Activated CD4-positive, alpha-beta T cell treated with anti-CD3 and anti-CD28 coated beads, Interleukin-2, amount 50 U/mL, for 1 hour (primary cell): ENCODE measurements at places on chromosomes 13 and 19.
A peak's percentile ranks its signal among the peaks of the same experiment; 100 is the strongest.

DNA sequence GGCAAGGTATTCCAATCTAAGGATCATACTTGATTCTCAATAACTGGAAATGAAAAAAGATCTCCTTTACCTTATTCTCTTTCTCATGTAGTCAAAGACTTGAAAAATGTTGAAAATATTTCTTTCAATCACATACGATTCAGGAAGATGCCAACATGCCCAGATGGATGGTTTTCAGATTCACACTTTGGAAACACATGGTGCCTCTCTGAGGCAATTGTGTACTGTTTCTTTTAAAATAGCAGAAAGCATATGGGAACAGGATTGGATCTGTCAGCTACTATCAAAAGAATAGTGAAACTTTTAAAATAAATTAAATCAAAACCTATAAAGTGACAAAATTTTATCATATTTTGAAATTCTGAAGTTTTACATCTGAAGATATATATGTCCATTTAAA lies 222.4 kb downstream of the SPRY2 start:
- no peak for DNase-seq

DNA sequence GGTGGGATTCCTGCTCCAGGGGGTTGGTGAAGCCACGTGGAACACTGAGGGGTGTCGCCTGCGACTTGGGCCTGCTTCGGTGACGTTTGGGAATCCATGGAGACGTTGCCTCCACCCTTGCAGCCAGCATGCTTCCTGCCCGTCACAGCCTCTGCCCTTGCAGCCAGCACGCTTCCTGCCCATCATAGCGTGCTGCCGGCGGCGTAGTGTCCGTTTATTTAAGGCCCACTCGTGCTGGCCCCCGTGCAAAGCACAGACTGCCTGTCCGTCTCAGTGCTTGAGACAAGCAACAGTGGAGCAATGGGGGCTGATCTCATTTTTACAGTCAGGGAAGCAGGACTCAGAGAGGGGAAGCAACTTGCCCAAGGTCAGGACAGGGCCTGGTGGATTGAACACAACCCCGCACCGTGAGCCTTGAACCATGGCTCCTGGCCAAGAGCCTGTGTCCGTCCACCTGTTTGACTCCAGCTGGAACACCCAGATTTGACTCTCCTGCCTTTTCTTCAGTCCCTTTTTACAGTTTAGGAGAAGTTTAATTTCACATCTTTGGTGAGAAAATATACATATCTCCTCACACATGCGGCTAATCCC lies 149.6 kb downstream of the TEX29 start:
- DNase-seq, result no peak

DNA sequence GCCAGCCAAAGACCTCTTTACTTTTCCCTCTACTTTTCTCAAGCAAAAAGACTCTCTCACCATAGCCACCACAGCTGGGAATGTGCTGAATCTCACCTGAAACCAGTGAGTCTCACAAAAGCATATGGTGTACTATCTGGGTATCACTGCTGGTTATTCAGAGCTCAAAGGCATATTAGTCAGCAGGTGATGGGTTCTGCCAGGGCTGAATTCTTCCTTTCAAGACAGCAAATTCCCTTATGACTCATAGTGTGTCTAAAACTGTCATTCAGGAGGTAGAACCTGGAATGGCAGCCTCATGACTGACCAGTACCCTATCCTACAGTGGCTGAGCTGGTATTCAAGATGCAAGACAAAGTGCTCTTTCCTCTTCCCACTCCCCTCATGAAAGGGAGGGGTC lies 2859.1 kb downstream of the PCDH9 start:
- DNase-seq, result no peak

DNA sequence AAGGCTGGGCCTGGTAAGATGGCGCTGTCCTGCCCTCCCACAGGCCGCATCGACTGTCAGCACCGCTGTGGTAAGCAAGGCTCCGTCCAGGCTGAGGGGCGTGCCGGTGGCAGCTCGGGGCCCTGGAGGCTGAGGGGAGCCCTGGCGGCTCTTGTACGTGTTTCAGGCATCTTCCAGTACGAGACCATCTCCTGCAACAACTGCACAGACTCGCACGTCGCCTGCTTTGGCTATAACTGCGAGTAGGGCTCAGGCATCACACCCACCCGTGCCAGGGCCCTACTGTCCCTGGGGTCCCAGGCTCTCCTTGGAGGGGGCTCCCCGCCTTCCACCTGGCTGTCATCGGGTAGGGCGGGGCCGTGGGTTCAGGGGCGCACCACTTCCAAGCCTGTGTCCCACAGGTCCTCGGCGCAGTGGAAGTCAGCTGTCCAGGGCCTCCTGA lies 1.2 kb downstream of the IZUMO4 start:
- DNase-seq, result no peak

GRCh38 chr13:100859861-100860260 lies 185.3 kb upstream of the TMTC4 start:
- DNase-seq, result no peak

DNA sequence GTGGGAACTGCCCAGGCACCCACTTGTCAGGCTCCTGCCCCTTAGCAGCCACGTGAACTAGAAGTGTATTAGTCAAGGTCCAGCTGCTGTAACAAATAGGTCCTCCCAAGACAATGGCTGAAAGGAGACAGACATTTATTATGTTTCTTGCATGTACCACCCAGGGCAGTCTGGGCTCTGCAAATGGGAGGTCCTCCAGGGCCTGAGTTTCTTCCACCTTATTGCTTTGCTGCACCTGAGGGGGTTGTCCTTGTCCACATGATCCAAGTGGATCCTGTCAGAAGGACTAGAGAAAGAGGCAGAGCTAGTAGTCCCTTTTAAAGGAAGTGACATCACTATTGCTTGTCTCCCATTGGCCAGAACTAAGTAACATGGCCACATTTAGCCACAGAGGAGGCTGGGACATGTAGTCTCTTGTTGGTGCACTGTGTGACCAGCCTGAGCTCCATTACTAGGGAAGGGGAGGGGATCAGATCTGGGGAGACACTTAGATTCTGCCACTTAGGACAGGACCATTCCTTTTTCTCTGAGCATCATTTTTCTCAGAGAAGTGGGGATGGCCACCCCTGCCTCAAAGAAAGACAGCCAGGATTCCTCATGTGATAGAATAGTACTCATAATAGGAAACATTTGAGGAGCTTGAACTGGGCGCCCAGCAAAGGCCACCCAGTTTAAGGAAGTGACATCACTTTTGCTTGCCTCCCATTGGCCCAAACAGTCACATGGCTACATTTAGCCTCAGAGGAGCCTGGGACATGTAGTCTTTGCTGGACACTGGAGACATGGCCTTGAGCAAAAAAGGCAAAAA lies 15.1 kb downstream of the CC2D1A start:
- no peak for DNase-seq

DNA sequence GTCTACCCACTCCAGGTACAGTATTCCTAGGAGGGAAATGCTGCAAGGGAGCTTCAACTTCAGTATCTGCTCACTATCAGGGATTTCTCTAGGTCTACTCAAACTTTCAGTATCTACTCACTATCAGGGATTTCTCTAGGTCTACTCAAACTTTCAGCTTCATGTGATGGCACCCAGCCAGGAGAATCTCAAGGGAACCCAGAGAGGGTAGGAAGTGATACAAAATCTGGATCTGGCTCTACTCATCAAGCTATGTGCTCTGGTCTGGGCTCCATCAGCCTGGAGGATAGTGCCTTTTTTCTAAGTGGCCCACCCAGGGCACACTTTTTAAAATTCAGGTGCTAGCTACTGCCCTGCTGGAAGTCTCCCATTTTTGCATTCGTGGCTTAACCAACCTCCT lies 52.3 kb upstream of the FNDC3A start:
- DNase-seq, result no peak

GRCh38 chr13:110496281-110496680 lies 65.2 kb downstream of the RAB20 start:
- DNase-seq, result no peak

GRCh38 chr13:82847595-82847994 lies 1034.7 kb downstream of the SLITRK1 start:
- DNase-seq, result no peak

GRCh38 chr19:3333662-3334061 lies 32.7 kb upstream of the NFIC start:
- DNase-seq, result no peak

GRCh38 chr13:114249077-114249476 lies 14.4 kb downstream of the CDC16 start:
- DNase-seq, result no peak

- DNase-seq, result no peak
Observed at GRCh38 chr13:43335764-43336163, 312.4 kb downstream of the DNAJC15 start.

- DNase-seq, result no peak
Observed at GRCh38 chr13:49319551-49319950, 71.8 kb downstream of the CDADC1 start.

DNA sequence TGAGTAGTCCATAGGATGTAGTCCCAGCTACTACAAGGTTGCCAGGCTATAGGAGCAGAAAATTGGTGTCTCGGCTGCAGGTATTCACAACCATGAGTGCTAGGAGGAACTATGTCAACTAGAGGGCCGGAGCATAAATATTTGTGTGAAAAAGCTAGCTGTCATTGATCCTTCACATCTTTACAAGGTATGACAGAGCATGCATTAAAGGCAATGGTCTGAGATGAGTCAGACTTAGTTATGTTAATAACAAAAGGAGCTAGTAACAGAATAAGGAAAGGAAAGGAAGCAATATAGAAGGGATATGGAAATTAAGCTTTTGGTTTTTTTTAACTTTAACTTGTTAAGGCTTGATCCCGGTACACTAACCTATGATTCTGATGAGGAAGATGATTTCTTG lies 40.9 kb upstream of the PSG9 start:
- DNase-seq, result no peak

GRCh38 chr13:98289339-98289945 lies 112.4 kb upstream of the RNF113B start:
- DNase-seq, result no peak

GRCh38 chr19:10219678-10220077 lies 11.5 kb downstream of the S1PR2 start:
- peak; percentile 33 for DNase-seq

GRCh38 chr19:2234996-2235380 lies 1.1 kb downstream of the PLEKHJ1 start:
- no peak for DNase-seq

DNA sequence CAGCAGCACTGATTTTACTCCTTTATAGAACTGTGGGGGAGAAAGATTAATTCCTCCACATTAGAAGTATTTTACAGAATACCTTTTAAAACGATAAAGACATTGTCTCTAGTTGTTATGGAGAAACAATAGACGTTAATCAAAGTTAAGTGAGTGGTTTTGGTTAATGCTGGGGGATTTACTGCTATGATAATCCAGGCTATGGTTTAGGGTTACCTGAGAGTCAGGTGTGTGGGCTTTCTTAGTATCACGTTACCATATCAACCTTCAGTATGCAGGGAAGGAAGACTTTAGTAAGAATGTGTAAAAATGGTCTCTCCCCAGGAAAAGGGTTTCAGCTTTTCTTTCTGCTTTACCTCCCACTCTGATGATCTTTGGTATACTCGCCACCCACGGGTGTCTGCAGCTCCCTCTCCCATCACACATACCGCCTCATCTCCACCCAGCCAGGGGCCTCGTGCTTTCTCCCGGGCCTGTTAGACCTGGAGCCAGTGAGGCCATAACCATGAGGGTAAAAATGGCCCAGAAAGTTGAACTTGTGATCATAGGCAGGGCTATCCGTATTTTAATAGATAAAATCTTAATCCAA lies 45.6 kb upstream of the WDFY2 start:
- DNase-seq, result no peak

GRCh38 chr19:47610902-47611301 lies 2.0 kb downstream of the BICRA start:
- DNase-seq, result no peak

- no peak for DNase-seq
Observed at GRCh38 chr19:23002690-23003422, at the start of gene ZNF728. Gene ZNF728 (minus strand): TSS chr19:23003176. CDS start chr19:23003030, 146 bp downstream.

DNA sequence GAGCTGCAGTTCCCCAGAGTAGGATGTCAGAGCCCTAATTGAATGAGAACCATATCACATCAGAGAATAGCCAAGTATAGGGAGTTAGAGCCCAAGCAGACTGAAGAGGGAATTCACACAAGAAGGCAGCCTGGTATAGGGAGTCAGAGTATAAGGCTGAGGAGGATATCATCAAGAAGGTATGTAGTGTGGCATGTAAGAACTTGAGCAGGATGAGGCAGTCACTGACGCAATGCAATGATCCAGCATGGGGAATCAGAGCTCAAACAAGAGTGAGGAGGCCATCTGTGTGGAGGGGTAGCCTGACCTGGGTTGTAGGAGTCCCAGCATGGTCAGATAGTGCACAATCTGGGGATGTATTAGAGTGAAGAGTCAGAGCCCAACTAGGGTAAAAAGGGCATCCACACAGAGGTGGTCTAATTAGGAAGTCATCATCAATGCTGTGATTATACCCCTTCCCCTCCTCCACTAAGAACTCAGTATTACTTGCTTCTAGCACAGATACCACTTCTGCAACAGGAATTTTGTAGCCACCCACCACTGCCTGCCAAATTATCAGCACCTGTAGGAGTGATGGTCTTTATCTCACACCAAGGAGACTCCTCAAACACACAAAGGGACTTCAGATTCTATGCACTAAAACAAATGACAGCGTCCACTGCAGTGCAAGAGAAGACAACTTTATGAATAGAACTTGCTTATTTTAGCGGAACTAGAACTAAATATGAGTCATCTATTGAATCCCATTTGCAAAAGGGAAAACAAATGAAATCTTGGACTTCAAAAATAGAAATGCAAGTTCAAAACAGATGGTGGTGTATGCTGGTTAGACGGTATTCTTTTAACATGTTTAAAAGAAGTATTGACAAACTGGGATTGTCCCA lies 107.2 kb downstream of the FNDC3A start:
- no peak for DNase-seq

GRCh38 chr19:11587302-11587974 lies 9.8 kb upstream of the ZNF627 start:
- DNase-seq, result peak; percentile 75

- no peak for DNase-seq
Observed at GRCh38 chr13:105678072-105678471, 857.4 kb downstream of the EFNB2 start.

DNA sequence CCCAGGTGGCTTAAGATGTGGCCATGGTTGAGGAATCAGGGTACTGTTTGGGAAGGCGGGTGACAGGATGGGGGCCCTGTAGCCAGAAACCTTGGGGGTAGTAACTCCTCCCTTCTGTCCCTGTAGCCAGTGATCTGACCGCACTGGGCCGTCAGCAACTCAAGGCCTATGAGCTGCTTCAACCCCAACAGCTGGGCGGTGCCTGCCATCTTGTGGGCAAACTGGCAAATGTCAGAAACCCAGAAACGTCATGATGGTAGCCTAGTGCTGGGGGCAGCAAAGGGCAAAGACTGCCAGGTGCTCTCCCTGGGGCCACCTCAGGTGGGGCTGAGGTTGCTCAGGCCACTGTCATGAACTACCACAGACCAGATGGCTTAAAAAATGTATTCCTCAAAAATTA lies 3.5 kb downstream of the COPE start:
- DNase-seq, result peak; percentile 24

DNA sequence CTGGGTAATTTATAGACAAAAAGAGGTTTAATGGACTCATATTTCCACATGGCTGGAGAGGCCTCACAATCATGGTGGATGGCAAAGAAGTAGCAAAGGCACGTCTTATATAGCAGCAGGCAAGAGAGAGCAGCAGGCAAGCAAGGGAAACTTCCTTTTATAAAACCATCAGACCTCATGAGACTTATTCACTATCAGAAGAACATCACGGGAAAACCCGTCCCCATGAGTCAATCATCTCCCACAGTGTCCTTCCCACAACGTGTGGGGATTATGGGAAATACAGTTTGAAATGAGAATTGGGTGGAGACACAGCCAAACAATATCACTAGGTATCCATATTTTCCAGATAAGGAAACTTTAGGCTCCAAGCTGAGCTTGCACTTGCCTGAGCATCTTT lies 9.5 kb upstream of the CYP2B6 start:
- no peak for DNase-seq

- DNase-seq, result no peak
Observed at GRCh38 chr19:57786286-57786685, 16.8 kb downstream of the ZNF586 start.

GRCh38 chr13:112483299-112483698 lies 104.7 kb downstream of the TUBGCP3 start:
- DNase-seq, result no peak
